ENCODE measurements at places on chromosomes 5 and 9.

GRCh38 chr5:2136728-2137333, 254.1 kb upstream of the IRX4 start:
- no peak for DNase-seq

DNA sequence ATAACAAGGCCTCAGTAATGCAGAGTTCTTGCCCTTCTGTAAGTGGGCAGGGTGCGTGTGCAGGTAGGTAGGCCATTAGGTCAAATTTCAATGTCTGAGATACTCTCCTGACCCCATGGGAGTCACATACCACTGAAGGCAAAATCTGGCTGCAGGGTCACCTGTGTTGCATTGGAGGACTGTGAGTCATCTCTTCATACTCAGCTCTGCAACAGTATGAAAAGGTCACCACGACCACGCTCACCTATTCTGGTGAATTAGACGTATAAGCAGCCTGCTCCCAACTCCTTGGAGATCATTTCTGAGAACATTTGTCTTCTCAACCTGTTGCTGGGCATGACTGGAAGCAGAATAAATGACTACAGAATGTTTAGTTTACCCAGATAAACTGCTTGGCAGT, 599.8 kb downstream of the PDE4D start:
- DNase-seq = peak; percentile 29

DNA sequence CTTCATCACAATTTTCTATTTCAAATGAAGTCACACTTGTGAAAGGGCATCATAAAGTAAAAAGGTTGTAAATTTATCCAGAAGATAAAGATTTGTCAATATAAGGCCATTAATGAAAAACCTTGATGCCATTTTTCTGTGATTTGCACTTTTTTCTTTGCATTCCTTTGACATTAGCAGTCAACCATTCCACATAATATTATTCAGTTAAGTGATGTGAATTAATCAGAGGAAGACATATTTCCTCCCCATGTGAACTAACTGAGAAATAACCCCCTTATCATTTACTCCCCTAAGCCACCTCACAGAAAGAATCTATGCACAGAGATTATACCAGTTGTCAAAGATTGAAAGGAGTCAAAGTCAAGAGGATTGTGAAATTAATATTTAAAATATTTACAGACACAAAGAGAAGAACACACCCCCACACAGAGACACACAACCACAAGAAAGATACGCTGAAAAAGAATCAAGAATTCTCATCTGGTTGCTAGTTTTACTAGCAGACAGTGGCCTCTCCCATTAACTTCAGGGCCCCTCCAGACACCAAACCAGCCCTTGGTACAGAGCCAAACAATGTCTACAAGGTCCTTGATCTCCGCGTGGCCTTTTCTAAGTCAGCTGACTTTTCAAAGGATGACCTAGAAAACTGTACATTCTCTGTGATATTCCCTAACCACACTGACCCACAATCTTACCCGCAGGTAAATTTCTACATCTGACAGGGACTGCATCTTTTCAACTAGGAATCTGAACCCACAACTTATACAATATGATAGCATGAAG, 29.5 kb downstream of the GNAQ start:
- DNase-seq = no peak

GRCh38 chr5:178587763-178588611, 2.2 kb downstream of the COL23A1 start:
- DNase-seq = no peak

DNA sequence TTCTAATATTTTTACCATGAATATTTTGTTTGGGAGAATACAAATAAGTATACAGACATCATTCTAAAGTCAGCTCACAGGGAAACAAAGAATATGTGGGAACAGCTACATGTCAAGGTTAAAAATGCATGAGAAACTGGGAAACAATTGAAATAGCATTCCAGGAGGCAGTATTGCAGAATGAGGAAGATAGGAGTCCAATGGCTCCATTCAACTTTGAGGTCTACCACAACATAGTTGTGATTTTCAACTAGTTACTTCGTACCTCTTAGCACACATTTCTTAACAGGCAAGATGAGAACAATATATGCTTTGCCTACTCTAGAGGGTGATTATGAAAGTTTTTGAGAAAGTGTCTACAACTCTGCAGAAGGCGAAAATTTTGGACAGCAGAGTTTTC, 35.2 kb upstream of the CAST start:
- DNase-seq = no peak

DNA sequence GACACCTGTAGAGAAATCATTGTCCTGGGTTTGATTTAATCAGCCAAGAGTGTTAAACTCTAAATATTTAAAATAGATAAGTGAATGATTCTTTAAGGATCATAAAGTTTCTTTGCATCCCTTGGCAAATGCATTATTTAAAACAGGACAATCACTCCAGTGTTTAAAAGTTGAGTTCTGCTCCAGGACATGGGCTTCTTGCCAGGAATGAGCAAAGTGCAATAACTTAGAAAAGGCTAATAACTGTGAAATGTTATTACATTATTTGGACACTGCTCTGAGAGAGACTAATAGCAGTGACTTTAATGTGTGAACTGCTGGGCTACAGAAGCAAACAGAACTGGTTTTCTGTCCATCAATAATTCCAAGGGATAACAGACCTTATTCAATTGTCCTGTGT, 283.3 kb downstream of the GABRB2 start:
- DNase-seq = no peak

GRCh38 chr5:143245929-143246561, 157.4 kb downstream of the NR3C1 start:
- no peak for DNase-seq

DNA sequence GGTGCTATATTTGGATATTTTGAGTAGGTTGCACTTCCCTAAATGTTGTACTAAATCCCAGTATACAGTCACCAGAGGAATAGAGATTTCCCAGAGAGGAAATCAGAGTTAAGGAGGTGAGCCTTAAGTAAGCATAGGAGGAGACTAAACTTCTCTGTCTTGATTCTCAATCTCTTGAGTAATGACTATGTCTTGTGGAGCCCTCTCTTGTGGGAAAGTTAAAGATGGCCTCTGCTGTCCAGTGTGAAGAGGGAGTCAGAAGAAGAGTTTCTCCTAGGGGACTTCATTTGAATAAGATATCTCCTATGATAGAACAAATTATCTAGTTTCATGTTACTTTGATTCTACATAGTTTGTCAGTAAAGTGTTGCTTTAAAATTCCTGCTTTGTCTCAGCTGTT, 502.5 kb downstream of the PDE4D start:
- no peak for DNase-seq

DNA sequence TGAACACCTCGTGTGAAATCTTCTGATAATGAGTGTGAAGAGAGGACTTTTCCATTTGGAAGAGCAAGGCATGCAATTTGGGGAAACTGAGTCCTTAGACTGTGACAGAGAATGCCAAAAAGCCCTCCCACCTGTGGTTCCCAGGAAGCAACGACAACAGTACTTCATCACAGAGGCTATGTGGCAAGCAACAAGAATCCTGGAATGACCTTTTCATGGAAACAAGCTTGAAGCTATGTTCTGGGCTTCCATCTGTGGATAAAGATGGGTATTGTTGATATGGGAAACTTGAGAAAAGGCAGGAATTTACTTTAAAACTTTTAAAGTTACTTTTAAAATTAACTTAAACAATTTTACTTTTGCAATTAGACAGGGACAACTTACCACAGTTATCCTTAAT, 131.2 kb upstream of the ANKH start:
- no peak for DNase-seq

GRCh38 chr9:26159575-26160392, 481.5 kb upstream of the TUSC1 start:
- DNase-seq = no peak

GRCh38 chr5:168844016-168844921, 265.1 kb upstream of the PANK3 start:
- no peak for DNase-seq

GRCh38 chr9:29556317-29556716, 1983.0 kb upstream of the C9orf72 start:
- DNase-seq = no peak

DNA sequence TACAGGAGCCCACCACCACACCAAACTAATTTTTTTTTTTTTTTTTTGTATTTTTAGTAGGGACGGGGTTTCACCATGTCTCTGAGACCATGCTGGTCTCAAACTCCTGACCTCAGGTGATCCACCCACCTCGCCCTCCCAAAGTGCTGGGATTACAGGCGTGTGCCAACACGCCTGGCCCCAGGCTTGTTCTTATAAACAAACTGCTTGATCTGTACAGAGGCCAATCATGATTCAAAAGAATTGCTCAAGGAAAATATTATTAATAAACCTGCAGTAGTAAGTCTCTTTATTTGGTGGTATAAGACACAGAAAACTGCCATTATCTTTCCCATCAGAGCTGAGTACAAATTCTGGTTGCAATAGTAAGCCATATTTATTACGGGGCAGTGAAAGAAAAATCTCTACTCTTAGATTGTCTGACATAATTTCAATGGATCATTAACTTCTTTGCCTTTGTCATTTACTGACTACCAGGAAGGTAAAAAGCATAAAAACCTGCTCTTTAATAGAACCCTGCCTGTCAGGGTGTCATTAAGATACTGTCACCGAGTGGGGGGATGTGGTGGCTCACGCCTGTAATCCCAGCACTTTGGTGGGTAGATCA, 33.3 kb downstream of the RASEF start:
- DNase-seq = no peak

DNA sequence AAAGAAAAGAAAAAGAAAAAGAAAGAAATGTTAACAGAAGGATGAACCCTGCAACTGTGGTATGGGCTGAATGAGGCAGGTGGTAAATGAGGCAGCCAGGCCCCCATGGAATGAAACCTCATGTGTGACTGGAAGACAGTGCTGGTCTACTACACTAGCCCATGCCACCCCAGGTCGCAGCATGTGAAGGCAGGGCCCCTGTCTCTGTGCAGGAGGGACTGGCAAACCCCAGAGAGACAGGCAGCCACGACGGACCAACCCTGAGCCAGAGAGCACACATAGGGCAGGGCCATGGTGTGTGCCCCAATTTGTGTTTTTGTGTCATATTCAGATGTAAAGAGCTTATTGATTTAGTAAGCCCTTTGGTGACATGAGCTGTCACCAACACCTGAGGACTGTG, 198.5 kb downstream of the FBN2 start:
- no peak for DNase-seq

All from stimulated activated CD8-positive, alpha-beta memory T cell treated with anti-CD3 and anti-CD28 coated beads, Interleukin-4, amount 100 ng/mL, for 48 hours (primary cell).